ENCODE measurements at places on chromosomes 12 and 14.
A peak's percentile ranks its signal among the peaks of the same experiment; 100 is the strongest.

DNA sequence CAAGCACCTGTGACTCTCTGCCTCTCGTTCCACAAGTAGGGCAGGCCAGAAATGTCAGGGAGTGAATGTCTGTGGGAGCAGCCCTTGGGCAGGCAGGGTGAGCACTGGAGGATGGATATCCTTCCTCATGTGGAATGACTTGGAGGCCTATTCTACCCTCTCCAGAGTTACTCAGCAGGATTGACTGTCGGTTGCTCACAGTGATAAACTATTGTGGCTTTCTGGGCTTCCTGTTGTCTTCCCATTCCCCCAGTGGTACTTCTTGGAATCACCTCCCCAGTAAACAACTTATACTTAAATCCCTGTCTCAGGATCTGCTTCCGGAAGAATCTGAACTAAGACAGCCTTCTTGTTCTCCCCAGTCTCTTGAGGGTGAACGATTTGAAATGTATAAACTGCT is 79.6 kb upstream of the MANSC4 start:
- no peak for DNase-seq

- DNase-seq: no peak
Observed at GRCh38 chr12:56775638-56776037, 12.5 kb downstream of the HSD17B6 start.

DNA sequence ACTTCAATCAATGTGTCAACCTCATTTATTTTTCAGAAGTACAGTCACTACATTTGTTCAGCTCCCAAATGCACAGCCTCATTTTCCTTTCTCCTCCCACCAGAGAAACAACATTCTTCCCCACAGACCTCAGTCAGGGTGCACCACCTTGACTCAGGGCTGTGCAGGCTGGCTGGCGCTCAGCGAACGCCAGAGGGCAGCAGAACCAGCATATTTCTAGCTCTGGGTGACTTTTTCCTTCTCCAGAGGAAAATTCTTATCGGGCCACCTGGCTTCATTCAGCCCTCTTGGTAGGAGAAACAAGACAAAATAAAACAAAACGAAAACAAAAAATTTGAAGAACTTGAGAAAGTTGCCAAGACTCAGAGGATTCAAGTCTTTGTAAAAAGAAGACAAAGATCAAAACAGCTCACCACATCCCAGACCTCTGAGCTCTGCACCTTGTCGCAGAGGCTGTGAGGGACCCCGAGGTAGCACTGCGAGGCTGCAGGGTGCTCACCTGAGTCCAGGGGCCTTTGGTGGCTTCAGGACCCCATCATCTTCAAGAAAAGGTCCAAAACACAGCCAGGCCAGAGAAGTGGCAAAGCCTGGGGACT is 33.7 kb downstream of the PAH start:
- no peak for DNase-seq

GRCh38 chr12:47819138-47819895 is 386 bp downstream of the HDAC7 start:
- peak; percentile 45 for DNase-seq

GRCh38 chr12:113161415-113162016 is 12.0 kb downstream of the CFAP73 start:
- peak; percentile 79 for DNase-seq

DNA sequence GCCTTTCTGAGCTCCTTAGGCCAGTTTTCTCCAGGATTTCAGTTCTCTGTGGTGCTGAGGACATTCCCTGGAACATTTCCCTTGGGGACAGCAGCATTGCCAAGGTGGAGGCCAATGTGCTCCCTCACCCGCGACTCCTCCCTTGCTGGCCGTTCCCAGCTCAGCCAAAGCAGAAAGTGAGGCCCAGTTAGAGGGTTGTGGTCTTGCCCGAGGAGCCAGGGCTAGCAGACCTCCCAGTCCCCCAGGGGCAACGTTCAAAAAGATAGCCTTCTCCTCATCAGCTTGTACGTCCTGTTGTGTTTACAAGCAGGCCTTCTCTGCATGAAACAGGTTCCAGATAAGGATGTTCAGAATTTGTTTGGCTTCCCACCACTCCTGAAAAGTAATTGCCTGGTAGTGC is 78.4 kb downstream of the SSPN start:
- no peak for DNase-seq

- DNase-seq: no peak
Observed at GRCh38 chr14:90624227-90624626, 192.0 kb downstream of the TTC7B start.

GRCh38 chr12:113891739-113892520 is 74.2 kb downstream of the RBM19 start:
- DNase-seq: no peak

- no peak for DNase-seq
Observed at GRCh38 chr12:62618930-62619329, 152.3 kb downstream of the MON2 start.

- DNase-seq: no peak
Observed at GRCh38 chr12:131137836-131138637, 184.3 kb downstream of the ADGRD1 start.

GRCh38 chr12:108884116-108885012 is 4.5 kb downstream of the DAO start:
- no peak for DNase-seq

- DNase-seq: no peak
Observed at GRCh38 chr14:21993070-21993469, 319.5 kb upstream of the OR4E1 start.

DNA sequence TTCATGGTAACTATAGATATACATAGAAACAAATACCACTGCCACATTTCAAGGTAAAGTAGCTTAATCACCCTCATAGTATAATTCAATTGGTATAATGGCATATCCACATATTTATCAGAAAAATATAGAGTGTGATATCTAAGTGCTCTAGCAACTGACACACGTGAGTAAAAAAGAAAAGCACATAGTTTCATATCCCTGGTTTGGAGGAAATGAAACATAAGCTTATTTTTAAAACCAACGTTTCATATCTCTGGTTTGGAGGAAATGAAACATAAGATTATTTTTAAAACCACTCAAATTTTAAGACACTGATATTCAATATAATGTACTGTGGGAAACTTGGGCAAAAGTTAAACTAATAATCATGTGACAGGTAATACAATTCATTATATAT is 2.1 kb downstream of the OR6C70 start:
- DNase-seq: no peak

GRCh38 chr14:31026077-31026449 is at the start of gene STRN3:
Gene STRN3 (minus strand): TSS chr14:31026379. CDS start chr14:31026185, 194 bp downstream.
- DNase-seq: no peak

GRCh38 chr14:68404652-68405183 is 388.1 kb downstream of the ZFP36L1 start:
- no peak for DNase-seq

- no peak for DNase-seq
Observed at GRCh38 chr12:90321369-90321768, 612.7 kb upstream of the ATP2B1 start.

DNA sequence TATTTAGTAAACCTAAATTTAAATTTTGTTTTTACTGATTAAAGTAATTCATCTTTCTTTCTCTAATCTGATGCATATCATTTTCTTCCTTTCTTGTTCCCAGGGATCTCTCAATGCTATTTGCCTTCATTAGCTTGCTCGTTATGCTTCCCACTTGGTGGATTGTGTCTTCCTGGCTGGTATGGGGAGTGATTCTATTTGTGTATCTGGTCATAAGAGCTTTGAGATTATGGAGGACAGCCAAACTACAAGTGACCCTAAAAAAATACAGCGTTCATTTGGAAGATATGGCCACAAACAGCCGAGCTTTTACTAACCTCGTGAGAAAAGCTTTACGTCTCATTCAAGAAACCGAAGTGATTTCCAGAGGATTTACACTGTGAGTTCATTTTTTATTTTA is 48.6 kb downstream of the VEZT start:
- no peak for DNase-seq

GRCh38 chr14:91245029-91245428 is 525 bp upstream of the GPR68 start:
- DNase-seq: no peak

DNA sequence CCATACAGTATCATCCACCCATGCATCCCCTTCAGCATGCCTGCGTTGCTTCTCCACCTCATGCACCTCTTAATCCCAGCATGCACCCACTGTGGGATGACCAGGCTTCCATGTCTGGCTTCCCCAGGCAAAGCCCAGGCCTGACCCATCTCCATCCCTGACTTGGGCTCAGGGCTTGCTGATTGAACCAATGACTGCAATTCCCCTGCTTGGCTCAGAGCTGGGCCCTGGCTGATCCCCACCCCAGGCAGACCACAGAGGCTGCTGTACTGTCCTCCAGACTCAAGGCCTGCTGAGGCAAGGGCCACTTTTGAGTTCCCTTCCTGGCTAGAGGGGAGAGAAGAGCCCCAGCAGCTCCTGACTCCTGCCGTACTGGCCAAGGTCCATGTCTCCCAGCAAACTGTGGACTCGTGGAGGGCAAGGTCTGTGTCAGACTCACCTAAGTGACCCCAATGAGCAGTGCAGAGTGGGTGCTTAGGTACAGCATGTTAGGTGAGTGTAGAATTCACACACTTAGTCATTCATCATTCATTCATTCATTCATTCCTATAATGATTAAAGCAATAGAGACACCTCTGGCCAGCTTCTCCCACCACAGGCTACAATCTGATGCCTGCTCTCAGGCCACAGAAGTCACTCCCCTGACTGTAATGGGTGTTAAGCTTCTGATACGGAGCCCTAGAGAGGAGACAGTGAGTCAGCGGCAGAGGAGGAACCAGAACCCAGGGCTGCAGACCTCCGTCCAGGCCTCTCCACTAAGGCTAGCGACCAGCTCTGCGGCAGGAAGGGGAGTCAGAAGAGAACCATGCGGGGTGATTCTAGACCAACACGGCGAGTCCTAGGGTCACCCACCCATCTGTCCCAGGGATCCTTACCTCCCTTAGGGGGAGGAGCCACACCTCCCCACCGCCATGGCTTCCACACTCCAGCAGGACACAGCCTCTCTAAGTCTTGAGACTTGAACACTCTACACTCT is 2.9 kb downstream of the BEGAIN start:
- DNase-seq: no peak

DNA sequence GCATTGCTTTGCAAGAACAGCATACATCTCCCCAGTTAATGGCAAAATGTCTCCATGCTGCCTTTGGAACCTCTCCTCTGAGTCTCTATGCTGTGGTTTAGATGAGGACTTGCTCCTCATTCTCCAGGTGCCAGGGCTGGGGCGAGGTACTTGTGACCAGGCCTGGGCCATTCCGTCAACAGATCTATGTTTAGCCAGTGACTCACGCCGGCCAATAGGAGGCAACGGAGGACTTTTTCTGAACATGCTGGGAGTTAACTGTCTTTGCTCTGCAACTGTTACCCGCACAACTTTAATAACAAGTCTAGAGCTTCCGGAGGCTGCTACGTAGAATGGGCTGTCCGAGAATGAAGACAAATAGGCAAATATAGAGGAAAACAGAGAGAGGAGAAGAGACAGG is 214.2 kb downstream of the GLT1D1 start:
- DNase-seq: no peak

DNA sequence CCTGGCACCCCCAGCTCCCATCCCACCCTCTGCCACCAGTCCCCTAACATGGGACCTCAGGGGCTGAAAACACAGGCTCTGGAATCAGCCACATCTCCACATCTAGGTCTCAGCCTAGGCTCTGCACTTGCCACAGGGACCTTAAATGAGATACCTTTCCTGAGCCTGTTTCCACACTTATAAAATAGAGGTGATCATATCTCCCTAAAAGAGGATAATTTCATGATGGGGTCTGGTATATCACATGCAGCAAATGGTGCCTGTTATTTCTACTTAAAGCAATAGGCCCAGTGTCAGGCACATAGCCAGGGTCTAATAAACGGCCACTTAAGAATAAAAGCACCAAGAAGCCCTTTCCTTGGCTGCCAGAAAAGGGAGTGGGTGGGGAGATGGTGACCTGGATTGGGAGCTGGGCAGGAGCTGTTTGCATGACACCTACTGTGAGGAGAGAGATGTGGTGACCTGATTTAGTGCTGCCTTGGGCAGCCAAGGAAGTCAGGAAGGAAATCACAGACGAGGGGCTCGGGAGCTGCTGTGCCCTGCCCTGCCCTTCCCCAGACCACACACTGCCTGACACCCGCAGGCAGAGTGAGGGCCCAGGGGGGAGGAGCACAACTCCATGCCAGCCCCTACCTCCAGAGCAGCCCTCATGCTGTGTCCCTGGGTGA is 71.2 kb downstream of the IRF2BPL start:
- DNase-seq: no peak

DNA sequence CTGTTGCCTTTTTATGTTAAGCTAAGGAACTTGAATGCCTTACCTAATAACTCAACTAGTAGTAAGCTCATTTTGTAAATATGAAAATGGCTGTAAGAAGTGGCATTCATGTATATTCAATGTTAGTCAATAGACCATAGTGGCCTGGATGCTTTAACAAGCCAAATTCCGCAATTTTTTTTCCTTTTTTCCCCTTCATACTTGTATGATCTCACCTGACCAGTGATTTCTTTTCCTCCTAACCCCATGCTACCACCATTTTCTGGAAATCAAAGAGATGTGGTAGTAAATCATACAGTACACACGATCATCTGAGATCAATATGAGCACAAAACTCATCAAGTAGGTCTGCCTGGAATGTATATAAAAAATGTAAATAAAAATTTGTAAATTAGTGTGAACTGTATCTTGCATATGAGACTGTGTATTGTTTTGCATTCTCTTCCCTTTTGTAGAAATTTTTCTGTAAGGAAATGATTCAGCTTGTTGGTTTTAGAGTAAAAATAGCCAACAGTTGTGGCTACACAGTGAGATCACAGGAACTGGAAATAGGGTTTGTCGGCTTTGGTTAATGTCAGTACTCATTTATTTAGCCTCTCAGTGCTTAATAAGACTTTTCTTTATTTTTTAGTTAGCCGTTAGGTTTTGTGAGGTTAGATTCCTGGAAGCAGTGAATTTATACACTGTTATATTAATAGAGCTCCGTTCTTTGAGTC is 62.5 kb downstream of the ETNK1 start:
- DNase-seq: no peak

GRCh38 chr14:101473045-101473729 is 88.1 kb upstream of the DIO3 start:
- DNase-seq: no peak

GRCh38 chr12:3797531-3798048 is 44.7 kb upstream of the CRACR2A start:
- DNase-seq: no peak

DNA sequence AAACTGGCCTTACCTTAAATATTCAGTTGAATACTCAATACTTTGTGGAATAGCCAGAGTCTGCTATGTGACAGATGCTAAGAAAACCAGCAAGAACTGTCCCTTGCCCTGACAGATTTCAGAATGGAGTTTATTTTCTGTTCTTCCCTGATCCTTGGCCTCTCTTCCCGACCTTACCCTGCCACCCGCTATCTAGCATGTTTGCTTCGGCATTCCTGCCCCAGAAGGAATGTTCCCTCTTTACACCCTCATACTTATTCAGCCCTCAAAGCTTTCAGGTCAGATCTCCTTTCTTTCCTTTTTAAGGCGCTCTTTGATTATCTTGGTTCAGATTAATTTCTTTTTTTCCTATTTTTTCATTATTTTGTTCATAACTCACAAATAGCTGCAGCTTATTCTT is 21.8 kb downstream of the SUSD6 start:
- DNase-seq: no peak

DNA sequence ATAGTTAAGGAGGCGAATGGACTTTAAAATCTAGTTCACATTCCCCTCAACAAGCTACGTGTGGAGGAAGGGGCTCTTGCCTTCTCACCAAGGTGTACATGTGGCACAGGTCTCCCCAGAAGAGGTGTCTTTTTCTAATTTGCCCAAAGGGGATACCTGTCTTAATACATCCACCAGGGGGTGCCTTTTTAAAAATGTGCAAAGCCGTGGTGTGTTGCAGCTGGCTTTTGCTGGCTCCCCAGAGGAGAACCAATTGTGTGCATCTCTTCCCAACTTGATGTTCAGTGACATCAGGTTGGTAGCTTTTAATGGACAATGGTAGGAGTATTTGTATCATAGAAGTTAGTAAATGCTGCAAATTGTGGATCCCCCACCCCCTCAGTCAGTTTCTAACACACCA is 33.8 kb downstream of the CREBL2 start:
- DNase-seq: no peak

Data from amygdala (tissue), 56 donors.